ENCODE measurements at places on chromosomes 7 and 10. TPM values are rescaled to one million over a fixed set of nuclear protein-coding genes. Genes with fewer than 3 reads are reported as not detected.

- DNase-seq: no peak
Observed at GRCh38 chr10:88466786-88467185, 116.3 kb downstream of the RNLS start.

DNA sequence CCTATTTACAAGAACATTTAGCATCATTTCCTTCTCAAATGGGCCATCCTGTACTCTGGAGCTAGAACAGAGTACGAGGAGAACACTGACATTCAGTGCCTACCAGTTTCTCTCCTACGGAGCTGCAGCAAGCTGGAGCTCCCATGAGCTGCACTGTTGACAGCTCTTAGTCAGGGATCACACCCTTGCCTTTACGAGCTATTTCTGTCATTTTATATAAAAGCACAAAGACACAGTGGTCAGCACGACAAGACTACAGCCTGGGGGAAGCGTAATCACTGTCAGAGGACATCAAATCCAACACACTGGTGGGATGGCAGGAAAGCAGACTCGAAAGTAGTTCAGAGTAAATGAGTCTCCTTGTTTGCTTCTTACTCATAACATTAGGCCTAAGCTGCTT is 2.7 kb downstream of the CDCA7L start:
- no peak for DNase-seq

GRCh38 chr7:26499315-26499897 is 207.7 kb downstream of the SNX10 start:
- DNase-seq: no peak

DNA sequence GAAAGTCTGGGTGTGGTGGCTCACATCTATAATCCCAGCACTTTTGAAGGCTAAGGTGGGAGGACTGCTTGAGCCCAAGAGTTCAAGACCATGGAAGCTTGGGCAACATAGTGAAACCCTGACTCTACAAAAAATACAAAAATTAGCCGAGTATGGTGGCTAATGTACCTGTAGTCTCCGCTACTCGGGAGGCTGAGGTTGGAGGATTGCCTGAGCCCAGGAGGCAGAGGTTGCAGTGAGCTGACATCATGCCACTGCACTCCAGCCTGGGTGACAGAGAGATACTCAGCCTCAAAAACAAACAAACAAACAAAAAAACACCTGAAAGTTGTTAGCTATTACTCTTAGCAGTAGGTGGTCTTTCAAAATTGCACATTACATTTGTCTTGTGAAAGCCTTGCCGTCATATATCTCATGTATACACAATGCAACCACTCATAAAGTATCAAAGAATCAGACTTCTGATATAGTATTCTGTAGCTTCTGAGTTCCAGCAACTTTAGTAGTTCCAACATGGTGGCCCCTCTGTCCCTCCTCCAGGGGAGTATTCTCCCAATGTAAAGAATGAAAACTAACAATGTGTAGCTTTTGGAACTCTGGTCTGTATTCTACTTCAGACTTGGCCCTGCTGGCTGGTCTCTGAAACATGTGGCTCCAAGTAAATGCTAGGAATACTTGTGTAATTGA is 101.5 kb downstream of the ZNF92 start:
- DNase-seq: no peak

DNA sequence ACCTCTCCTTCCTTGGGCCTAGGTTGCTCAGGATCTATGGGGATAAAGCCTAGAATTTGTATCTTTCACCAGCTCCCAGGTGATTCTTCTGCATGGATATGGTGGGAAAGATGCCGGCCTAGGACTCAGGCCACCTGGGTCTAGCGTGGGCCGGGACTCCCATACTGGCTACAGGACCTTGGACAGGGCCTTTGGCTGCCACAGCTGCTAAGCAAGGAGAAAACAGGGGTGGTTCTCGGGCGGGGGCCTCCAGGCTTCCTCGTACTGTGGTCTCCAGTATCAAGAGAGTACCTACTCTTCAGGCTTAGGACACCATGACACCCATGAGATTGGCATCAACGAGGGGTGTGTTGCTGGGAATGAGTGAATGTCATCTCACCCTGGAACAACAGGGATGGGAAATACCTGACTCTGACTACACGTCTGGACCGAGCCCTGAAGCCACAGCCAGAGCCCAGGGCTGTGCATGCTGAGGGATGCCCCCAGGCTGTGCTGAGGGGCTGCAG is 120.3 kb upstream of the ADAM12 start:
- no peak for DNase-seq

DNA sequence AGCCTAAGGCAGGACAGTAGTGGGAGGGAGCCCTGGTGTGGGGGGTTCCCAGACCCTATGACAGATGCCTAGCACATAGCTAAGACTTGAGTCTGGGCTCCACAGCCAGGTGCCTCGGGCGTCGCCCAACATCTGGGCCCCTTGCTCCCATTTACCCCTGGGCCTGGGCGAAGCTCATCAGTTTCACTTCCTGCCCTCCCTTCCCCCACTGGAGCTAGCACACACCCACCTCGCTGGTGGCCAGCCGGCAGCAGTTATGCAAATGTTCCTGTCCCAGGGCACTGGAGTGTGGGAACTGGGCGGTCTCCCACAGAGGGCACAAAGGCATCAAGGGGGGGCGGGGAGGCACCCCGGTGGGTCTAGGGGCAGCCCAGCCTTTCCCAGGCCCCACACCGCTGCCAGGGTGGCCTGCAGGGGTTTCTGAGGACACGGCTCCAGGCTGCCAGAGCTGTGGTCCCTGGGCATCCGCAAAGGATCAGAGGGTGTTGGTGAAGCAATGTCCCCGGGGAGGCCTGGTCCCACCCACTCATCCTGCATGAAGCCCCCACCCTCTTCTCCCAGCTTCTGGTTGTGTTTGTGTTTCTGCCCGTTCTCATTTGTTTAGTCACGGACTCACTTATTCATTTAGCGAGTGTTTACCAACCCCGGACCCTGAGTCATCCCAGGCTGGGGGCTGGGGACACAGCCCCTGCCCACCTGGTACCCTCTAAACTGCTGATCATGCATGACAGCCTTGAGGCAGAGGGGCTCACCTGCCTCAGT is 20.4 kb downstream of the SH2B2 start:
- DNase-seq: no peak

The BAIAP2L1 gene
- 17.2 TPM for total RNA-seq

The ADARB2 gene
- 3.4 TPM for total RNA-seq

The MSMB gene
- not detected for total RNA-seq

The ZNF425 gene
- total RNA-seq: 2.9 TPM
